Activated CD8-positive, alpha-beta memory T cell treated with anti-CD3 and anti-CD28 coated beads for 24 hours (primary cell): ENCODE measurements at places on chromosomes 16 and 17.

DNA sequence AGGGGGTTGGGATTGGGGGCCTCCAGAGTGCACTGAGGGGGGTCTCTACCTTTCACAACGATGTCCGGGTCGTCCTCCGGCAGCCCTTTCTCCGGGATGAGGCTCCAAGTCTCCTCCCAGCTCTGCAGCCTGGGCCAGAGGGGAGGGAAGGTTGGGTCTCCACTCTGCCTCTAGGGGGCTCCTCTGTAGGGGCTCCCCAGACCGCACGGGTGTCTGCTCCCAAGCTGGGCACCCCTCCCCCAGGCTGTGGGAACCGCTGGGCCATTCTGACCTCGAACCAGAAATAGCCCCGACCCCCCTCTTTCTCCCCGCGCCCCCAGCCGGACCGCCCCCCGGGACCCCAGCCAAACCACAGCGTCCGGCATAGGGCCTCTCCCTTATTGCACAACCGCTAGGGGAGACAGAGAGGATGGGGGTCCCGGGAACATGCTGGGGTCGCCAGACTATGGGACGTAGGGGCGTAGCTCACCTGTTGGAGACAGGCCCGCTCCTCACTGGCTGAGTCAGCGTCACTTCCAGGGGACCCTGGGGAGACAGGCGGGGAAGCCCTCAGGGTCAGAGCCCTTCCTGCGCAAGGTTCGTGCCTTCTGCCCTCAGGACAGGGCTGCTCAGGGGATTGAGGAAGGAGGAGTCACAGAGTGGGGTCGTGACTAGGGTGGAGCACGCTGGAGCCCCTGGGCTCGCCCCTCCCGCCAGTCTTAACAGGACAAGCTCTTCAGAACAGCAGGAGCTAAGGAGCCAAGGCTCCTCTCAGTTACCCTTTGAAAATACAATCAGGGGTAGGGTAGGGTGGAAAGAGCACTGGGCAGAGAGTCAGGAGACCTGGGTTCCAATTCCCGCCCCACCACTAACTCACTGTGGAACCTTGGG, 2.7 kb downstream of the PLEKHH3 start:
- DNase-seq, result no peak

GRCh38 chr17:82103553-82104451, 5.8 kb upstream of the FASN start:
- DNase-seq, result no peak

DNA sequence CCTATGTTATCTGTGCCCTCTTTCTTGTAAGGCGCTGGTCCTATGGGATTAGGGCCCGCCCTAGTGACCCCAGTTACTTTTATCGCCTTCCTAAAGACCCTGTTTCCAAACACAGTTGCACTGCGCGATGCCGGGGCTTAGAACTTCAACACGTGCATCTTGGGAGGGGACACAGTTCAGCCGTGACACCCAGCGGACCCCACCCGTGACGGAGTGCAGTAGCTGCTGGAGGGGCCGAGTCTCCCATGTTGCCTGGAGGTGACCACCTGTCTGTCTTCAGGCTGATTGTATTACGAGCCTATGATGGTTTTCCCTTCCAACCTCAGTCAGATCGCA, 9.4 kb downstream of the BAIAP2 start:
- no peak for DNase-seq

DNA sequence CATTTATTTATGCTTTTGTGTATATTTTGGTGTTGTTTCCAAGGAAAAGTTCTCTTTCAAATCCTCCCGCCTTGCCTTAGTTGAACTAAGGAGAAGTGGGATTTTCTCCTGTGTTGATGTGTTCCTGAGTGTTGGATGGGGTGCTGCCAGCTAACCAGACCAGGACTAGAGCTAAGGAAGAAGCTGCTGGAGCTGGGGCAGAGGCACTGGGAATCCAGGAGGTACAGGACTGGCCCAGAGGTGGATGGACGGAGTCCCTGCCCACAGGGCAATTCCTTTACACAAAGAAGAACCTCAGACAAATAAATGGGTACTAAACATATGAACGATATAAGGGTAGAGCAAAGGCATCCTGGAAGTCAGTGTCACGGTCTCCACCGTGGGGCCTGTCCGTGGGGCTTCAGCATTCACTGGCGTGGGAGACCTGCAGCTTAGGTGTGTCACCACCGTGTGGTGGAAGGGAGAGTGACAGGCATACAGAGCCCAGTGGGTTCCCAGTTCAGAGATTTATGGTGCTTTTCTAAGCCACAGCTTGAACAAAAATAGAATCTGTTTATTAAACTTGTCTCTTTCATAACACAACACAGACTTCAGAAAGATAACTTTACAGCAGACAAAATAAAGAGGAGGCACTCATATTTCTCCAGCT, 270.7 kb downstream of the NTN1 start:
- peak; percentile 76 for DNase-seq

GRCh38 chr16:49452108-49452507, 78.5 kb downstream of the C16orf78 start:
- no peak for DNase-seq

DNA sequence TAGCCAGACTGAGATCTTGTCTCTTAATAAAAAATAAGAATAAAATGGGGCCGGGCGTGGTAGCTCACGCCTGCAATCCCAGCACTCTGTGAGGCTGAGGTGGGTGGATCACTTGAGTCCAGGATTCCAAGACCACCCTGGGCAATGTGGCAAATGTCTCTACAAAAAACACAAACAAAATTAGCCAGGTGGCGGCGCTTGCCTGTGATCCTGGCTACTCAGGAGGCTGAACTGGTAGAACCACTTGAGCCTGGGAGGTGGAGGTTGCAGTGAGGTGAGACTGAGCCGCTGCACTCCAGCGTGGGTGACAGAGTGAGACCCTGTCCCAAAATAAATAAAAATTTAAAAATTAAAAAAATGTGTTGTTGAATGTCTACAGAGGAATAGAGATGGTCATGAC, 2.9 kb upstream of the DEF8 start:
- no peak for DNase-seq

- DNase-seq, result no peak
Observed at GRCh38 chr17:8696426-8696825, 48.2 kb downstream of the CCDC42 start.

- no peak for DNase-seq
Observed at GRCh38 chr16:13956635-13957196, 36.8 kb downstream of the ERCC4 start.

GRCh38 chr16:30526823-30527634, 663 bp upstream of the ZNF768 start:
- peak; percentile 95 for DNase-seq

- no peak for DNase-seq
Observed at GRCh38 chr17:38564869-38565268, 40.9 kb downstream of the SRCIN1 start.

GRCh38 chr16:66717776-66718175, 21.2 kb upstream of the CMTM4 start:
- no peak for DNase-seq

- DNase-seq, result no peak
Observed at GRCh38 chr16:28823291-28823872, 583 bp downstream of the ATXN2L start.

DNA sequence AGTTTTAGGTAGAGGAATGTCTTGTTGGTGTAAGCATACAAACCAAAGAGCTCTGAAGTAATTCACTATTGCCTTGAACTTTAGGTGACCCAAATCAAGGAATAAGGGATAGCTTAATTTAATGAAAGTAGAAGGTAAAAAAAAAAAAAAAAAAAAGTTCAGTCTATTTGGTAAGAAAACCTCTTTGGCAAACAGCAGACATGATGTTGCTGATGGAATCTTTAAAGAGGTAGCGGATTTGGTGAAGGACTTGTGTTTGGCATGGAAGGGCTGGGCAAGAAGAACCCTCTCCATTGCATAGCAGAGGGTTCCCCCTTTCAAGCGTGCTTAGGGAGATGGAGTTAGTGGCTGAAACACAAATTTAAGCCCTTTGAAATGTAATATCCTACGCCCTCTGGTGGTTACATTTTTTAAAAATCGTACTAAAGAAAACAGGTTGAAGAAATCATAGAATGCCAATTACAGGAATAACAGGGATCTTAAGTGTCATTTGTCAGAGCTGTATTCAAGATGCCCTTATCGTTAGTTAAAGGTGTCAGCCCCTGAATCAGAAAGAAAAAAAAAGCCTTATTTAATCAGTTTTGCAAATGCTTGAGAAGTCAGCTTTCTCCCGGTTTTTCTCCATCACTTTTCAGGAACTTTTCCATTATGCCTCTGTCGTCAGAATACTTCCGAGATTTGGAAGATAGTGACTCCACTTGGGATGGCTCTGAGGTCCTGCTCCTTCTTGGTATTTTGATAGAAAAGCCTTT, 383.1 kb downstream of the KCNJ2 start:
- DNase-seq, result no peak

- no peak for DNase-seq
Observed at GRCh38 chr17:68957944-68958343, 2.8 kb upstream of the ABCA8 start.

- DNase-seq, result no peak
Observed at GRCh38 chr16:23365602-23366240, 63.6 kb downstream of the SCNN1B start.

DNA sequence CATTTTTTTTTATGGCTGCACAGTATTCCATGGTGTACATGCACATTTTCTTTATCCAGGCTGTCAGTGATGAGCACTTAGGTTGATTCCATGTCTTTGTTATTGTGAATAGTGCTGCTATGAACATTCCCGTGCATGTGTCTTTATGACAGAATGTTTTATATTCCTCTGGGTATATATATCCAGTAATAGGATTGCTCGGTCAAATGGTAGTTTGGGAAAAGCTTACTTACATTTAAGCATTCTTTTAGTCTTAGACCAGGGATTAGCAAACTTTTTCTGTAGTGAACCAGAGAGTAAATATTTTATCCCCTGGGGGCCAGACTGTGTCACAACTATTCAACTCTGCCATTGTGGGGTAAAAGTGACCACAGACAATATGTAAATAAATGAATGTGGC, 40.2 kb downstream of the MED13 start:
- DNase-seq, result no peak

DNA sequence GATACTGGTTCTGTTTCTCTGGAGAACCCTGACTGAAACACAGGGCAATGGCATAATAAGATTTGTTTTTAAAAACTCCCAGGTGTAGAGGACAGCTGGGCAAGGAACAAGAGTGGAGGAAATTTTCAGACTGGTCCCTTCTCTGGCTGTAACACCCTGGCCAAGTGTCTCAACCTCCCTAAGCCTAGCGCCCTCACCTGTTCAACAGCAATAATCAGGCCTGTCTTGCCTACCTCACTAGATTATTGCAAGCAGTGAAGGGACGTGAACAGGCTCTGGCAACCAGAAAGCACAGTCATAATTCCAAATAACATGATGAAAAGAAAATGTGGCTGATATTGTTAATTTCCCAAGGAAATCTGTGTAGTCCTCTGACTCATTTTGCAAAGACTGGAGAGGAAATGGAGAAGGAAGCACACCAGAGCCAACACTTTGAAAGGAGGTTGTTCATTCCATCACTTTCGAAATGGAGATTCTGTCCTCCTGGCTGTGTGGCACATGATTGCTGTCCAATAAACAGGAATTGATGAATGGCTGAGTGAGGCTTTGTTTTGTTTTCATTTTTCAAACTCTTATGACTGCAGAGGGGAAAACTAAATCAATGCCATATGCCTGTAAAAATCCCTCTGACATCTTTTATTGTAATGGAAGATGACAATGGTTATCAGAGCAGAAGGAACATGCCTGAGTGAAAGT, 87.5 kb upstream of the HLF start:
- no peak for DNase-seq

GRCh38 chr16:2455081-2455845, 4.6 kb upstream of the TEDC2 start:
- DNase-seq, result no peak

DNA sequence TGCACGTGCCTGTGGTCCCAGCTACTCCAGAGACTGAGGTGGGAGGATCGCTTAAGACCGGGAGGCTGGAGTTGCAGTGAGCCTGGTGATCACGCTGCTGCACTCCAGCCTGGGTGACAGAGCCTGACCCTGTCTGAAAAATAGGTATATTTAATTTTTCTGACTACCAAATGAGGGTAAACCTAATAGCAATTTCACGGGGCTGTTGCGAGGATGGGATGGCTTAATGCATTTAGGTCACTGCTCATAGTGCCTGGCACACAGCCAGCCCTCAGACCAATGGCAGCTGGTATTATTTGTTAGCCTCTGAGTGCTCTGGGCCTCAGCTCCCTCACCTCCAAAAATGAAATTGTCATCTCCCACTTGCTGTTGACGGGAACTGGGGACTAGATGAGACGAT, 5.9 kb upstream of the CDIP1 start:
- DNase-seq, result no peak

DNA sequence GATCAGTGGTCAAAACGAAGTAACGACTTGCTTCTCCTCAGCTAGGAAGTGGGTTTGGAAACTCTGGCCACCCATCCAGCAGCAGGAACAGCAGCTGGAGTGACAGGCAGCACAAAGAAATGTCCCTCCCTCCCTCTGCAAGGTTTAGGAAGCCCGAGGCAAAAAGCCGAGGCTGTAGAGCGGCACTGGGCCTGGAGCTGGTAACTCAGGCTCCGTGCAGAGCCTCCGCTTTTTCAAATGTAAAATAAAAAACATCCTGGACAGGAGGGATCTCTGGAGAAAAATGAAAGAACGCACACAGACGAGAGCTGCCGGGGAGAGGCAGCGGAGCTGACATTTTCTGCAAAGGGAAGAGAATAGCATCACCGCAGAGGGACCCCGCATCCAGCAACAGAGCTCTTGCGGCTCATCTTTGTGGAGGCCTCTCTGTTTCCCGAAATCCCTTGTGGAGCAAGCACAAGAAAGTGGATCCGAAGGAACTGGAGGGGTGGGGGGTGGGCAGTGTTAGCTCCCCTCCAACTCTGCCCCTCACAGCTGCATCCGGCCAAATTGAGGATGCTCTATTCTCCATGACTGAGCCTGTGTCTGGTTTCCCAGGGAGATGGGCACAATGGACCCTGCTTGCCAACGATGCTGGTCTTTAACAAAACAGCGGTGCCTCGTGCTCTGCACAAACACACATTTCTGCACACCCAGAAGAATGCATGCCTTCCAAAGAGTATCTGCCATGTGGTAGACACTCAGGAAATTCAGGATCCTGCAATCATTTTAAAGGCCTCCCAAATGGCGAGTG, 335.5 kb upstream of the ZFHX3 start:
- DNase-seq, result no peak

DNA sequence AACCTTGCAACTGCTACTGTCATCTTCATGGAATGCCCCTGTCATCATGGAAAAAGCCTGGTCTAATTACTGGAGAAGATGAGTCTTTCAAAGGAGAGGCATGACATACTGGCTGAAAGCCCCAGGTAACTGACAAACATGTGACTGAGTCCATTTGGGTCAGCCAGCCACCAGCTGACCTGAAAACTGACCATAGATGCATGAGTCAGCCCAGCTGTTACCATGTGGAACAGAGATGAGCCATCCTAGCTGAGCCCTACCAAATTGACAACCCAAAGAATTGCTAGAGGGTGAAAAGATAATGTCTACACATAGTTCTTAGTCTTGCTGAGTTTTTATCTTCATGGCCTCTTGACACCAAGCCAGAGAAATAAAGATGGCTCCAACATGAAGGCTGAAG, 311.8 kb downstream of the UTP18 start:
- no peak for DNase-seq

GRCh38 chr17:75645889-75646637, 12.8 kb downstream of the SMIM5 start:
- no peak for DNase-seq

DNA sequence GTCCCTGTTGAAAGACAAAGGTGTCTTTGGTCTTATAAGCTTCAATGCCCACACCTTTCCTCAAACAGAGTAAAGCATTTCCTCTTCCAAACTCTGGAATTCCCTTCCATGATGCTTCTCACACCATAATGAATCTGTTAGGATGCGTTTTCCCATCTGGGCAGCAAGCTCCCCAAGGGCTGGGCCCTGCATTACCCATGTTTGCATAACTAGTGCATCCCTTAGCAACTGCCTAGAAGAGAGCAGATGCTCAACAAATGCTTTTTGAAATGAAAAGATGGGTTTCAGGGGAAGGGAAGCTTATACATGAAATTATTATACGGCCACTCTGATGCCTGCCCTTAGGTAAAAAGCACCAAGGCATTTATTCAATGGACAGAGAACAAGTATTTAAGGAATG, 124.5 kb upstream of the CCL2 start:
- DNase-seq, result no peak
